ENCODE measurements at places on chromosomes 1 and 21.
A peak's percentile ranks its signal among the peaks of the same experiment; 100 is the strongest.

- DNase-seq, result no peak
Measured at GRCh38 chr1:154864189-154864975, 5.7 kb downstream of the KCNN3 start.

- DNase-seq, result no peak
Measured at GRCh38 chr1:41440321-41441085, 44.0 kb downstream of the EDN2 start.

- no peak for DNase-seq
Measured at GRCh38 chr1:107534632-107535031, 393.8 kb downstream of the NTNG1 start.

DNA sequence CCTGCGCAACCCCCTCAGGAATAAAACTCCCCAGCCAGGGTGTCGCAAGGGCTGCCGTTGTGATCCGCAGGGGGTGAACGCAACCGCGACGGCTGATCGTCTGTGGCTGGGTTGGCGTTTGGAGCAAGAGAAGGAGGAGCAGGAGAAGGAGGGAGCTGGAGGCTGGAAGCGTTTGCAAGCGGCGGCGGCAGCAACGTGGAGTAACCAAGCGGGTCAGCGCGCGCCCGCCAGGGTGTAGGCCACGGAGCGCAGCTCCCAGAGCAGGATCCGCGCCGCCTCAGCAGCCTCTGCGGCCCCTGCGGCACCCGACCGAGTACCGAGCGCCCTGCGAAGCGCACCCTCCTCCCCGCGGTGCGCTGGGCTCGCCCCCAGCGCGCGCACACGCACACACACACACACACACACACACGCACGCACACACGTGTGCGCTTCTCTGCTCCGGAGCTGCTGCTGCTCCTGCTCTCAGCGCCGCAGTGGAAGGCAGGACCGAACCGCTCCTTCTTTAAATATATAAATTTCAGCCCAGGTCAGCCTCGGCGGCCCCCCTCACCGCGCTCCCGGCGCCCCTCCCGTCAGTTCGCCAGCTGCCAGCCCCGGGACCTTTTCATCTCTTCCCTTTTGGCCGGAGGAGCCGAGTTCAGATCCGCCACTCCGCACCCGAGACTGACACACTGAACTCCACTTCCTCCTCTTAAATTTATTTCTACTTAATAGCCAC is 696 bp downstream of the TGFB2 start:
- no peak for DNase-seq

DNA sequence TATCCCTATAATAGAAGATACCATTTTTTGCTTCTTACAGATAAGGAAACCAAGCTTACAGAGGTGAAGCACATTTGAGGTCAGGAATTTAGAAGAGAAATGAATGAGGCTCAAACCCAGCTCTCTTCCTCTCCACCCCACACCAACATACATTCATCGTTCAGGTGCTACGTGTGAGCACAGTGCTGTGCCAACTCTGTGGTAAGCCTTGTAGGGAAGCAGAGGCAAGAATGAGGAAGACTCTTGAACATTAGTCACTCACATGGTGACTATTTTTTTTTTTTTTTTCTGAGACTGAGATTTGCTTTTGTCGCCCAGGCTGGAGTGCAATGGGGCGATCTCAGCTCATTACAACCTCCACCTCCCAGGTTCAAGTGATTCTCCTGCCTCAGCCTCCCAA is 314.0 kb downstream of the NTNG1 start:
- no peak for DNase-seq

GRCh38 chr21:45542242-45542666 is at the start of gene SLC19A1:
SLC19A1 (minus strand) TSS chr21:45542440; CDS start chr21:45537959, 4,481 bp downstream.
- DNase-seq, result no peak

DNA sequence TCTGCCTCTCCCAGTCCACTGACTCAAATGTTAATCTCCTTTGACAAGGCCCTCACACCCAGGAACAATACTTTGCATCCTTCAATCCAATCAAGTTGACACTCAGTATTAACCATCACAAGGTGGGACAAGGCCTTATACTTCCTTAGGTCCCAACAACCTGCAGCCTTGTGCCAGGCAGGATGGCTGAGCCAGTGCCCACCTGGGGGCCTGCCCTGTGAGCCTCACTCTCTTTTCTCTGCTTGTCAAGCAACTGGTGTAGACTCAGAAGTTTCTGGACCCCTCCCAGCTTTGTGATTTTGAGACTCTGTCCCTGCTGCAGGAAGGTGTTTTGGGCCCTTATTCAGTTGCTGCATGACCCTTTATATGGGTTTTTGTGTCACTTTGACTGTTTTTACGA is 310.0 kb upstream of the C1orf174 start:
- no peak for DNase-seq

DNA sequence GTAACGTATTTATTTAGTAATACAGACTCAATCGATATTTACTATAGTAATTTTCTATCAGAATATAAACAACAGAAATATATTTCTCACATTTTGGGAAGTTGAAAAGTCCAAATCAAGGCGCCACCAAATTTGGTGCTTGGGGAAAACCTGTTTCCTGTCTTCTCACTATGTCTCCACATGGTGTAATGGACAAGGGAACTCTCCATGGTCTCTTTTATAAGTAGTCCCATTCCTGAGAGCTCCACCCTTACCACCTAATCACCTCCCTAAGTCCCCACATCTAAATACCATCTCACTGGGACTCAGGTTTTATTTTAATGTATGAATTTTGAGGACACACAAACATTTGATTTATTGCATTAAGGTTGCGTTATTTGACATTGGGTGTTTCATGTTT is 848.0 kb downstream of the LTN1 start:
- DNase-seq, result no peak

GRCh38 chr1:36007741-36008140 is 76.2 kb upstream of the TEKT2 start:
- DNase-seq, result no peak

DNA sequence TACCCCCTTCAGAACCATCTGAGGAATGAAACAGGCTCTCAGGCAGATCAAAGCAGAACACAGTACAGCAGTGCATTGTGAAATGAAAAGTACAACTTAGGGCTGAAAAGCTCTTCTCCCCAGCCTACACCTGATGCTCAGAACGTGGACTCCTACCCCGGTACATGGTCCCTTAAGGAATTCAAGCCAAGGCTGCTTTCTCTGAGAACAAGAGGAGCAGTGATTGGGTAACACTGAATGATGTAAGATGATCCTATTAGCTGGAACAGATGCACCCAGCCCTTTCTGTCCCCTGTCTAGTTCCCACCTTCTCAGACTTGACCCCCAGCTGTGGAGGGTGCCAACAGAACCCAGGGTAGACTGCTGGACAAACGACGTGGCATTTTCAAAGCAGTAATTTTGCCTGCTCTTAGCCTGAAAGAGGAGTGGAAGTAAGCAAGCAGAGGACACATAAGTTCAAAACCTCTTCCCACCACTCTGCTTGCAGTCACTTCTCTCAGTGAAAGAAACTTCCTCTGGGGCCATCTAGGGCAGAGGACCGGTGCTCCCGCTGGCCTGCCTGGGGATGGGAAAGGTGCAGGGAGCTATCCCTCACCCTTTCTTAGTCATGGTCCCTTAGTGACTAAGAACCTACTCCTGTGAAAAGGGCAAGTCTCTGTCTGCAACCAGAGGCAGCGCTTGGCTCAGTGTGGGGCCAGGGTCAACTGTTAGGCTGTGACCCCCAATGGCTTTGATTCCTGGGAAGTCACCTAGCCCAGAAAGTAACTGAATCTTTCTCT is 72.7 kb downstream of the TRABD2B start:
- no peak for DNase-seq

DNA sequence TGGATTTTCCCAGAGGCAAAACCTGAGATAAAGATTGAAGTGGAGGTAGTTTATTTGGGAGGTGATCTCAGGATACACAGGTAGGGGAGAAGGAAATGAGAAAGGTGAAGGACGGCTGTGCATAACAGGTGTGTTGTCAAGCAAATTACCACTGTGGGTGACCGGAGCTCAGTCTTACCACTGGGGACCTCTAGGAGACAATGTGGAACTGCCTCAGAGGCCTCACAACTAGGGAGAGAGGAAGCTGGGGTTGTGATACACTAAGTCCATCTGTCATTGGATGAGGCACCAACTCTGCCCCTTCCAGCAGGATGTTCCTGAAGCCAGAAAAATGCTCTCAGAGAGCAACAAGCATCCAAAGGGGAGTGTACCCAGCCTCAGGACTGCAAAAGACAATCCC is 32.6 kb downstream of the GRIK3 start:
- DNase-seq, result no peak

DNA sequence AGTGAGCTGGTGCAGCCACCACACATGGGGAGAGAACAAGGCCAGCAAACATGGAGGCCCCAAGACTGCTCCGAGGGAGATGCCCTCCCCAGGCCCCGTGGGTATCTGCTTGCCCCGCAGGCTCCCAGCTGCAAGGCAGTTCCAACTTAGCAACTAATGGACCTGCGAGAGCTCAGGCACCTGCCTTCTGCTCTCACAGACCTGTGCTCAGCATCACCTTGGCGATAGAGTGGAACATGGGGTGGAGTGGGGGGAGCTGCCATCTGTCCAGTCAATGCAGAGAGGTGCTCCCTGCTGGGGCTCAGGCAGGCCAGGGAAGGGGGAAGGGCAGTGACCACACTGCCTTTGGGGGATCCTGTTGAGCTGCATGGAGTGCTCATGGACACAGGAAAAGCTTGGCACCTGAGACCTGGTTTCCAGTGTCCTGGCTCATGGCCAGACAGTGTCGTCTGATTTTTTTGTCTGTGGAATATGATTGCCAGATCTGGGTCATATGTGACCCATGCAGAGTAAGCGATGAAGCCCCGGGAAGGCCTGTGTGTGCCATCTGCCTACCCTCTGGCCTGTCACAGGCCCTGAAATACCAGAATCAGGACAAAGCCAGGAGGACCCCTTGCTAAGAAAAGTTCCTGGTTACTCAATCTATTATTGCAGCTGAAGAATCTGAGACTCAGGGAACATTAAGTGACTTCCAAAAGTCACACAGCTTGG is 39.9 kb upstream of the TENT5C start:
- no peak for DNase-seq

GRCh38 chr21:39529026-39529425 is 77.3 kb downstream of the SH3BGR start:
- DNase-seq, result no peak

- no peak for DNase-seq
Measured at GRCh38 chr1:48684381-48684780, 92.3 kb downstream of the BEND5 start.

DNA sequence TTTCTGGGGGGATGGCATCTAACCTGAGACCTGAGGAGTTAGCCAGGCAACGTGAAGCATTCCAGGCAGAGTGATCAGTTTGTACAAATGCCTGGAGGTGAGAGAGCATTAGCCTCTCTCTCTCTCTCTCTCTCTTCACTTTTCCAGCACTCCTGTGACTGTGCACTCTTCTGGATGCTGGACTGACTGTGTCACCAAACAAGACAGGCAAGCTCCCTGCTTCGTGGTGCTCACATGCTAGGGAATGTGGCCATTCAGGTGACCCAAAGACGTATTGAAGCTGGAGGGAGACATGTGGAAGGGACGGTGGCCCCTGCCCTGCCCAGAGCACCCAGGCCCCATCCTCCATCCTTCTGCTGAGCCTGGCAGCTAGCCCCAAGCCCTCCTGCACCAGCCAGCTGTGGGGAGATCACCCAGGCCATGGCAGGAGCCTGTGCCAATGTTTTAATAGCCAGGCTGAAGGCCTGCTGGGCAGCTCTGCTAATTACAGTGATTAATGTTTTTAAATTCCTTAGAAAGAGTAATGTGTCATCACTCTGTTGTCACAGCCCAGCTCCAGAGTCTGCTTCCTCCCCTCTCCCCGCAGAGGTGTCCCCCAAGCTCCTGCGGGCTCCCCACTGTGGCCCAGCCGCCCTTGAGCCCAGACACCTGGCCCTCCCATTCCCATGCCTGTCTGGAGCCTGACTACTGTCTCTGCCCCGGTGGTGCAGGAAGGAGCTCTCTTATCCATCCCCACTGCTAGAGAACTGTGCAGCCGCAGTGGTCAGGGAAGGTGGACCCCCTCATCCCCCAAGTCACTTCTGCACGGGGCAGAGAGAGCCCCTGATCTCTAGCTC is 48.9 kb downstream of the UBIAD1 start:
- DNase-seq, result no peak

DNA sequence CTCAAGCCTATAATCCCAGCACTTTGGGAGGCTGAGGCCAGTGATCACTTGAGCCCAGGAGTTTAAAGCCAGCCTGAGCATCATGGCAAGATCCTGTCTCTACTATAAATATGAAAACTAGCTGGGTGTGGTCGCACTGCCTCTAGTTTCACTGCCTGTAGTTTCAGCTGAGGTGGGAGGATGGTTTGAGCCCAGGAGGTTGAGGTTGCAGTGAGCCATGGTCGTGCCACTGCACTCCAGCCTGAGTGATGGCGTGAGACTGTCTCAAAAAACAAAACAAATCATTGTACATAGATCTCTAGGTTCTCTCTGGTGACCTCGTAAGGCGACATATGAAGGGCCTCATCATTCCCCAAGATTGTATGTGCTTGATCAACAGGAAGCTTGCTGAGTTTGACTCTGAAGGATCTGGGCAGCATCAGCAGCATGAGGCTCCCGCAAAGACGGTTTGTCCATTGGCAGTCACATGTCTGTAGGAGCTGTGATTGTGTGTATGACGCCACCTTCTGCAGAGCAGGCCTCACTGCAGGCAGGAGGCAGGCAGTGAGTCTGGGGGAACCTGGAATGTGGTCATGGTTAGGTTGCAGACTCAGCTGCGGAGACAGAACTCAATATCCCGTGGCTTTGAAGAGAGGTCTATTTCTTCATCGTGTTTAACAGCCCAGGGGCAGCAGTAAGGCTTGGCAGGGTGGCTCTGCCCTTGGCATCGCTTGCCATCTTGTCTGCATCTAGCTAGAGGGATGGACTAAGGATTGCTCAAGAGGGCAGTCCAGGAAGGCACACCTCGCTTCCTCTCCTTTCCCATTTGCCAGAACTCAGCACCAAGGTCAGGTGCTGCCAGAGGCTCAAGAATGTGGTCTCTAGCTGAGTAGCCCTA is 14.0 kb downstream of the ATP5PO start:
- peak; percentile 31 for DNase-seq

- no peak for DNase-seq
Measured at GRCh38 chr1:151944126-151944856, 35.0 kb upstream of the THEM4 start.

DNA sequence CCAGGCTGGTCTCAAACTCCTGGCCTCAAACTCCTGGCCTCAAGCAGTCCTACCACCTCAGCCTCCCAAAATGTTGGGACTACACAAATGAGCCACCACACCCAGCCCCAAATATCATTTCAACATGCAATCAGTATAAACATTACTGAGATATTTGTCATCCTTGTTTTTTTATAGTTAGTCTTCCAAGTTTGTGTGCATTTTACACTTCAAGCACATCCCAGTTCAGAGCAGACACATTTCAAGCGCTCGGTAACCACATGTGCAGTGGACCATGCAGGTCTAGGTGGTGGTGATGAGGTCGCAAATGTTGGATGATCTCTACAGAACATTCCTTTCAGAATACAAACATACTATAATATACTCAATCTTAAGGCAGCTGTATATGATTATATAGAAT is 23.8 kb upstream of the APP start:
- DNase-seq, result no peak

GRCh38 chr1:94629259-94630181 is 88.0 kb upstream of the F3 start:
- no peak for DNase-seq

- peak; percentile 79 for DNase-seq
Measured at GRCh38 chr1:163035446-163036249, 33.5 kb upstream of the RGS4 start.

Data from skeletal muscle cell (primary cell).